ENCODE measurements at places on chromosomes 7 and 10. TPM values are rescaled to one million over a fixed set of nuclear protein-coding genes. Genes with fewer than 3 reads are reported as not detected.

DNA sequence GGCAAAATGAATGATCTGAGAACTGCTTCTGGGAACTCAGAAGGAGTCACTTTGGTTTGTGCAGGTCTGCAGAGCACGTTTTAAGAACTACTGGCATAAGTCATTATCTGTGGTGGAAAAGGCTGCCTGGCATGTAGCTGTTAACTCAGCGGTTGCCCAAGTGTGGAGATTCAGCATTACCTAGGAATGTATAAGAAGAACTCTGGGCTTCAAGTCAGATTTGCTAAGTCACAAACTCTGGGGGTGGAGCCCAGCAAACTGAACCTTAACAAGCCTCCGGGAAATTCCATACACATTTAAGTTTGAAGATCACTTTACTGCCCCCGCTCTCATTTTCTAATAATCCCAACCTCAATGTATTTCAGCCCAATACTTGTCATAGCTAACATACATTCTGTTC, 31.1 kb downstream of the PLXDC2 start:
- H3K27ac ChIP-seq: no peak overlapping the region
- no peaks in the 10 kb centered on the region for H3K27me3 ChIP-seq
- no peak for DNase-seq

Gene RSPH10B2
- total RNA-seq: 0.21 TPM

Gene TECPR1
- 33.8 TPM for total RNA-seq

Gene BCL7B
- total RNA-seq: 68.2 TPM

DNA sequence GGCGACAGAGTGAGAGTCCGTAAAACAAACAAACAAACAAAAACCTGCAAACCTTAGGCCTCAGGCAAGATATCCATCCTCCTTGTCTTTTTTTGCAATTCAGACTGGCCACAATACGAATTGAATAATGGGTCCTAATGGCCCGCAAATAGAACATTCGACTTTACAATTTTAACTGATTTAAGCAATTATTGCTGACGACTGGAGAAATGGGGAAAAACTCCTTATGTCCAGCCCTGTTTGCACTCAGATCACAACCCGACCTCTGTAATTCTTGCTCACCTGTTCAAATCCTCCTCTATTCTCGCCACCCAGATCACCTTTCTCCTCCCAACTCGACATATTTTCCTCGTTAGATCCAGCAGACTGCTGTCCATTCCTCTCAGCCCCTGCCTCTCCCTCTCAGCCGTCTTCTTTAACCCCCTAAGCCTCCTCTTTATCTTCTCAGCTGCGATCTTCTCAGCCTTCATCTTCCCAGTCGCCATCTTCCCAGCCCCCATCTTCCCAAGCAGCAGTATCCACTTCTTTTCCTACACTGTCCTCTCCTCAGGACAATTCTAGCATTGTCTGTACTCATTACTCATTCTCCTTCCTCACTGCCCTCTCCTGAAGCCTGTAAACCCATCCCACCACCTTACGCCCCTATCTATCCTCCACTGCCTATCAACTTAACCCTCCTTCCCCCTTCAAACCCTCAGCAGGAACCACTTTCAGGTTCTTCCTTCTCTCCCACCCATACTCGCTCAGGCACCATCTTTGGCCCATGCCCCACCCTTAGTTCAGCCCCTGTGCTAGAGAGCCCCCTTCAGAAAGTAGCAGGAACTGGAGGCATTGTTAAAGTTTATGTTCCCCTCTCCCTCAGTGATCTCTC, 61.8 kb downstream of the LRRC17 start:
- no peak overlapping the region for H3K27ac ChIP-seq
- no peak overlapping the region for H3K4me3 ChIP-seq
- H3K27me3 ChIP-seq: no peaks in the 10 kb centered on the region
- DNase-seq: no peak
- no peaks in the 10 kb centered on the region for H3K4me1 ChIP-seq

GRCh38 chr7:137590071-137590755, 246.7 kb upstream of the PTN start:
- H3K27me3 ChIP-seq: no peaks in the 10 kb centered on the region
- H3K4me1 ChIP-seq: peaks cover 6% of the 10 kb centered on the region
- no peak for DNase-seq
- H3K4me3 ChIP-seq: no peak overlapping the region
- H3K36me3 ChIP-seq: peaks cover 3% of the 10 kb centered on the region

- no peak for DNase-seq
- H3K36me3 ChIP-seq: no peaks in the 10 kb centered on the region
- H3K27me3 ChIP-seq: peaks cover 2% of the 10 kb centered on the region
- H3K27ac ChIP-seq: no peak overlapping the region
- no peak overlapping the region for H3K4me3 ChIP-seq
Measured at GRCh38 chr7:12539681-12540080, 30.8 kb upstream of the SCIN start.

GRCh38 chr10:51273574-51273973, 199.3 kb downstream of the PRKG1 start:
- no peak overlapping the region for H3K27ac ChIP-seq
- no peaks in the 10 kb centered on the region for H3K36me3 ChIP-seq
- no peak for DNase-seq
- peaks cover 4% of the 10 kb centered on the region for H3K4me1 ChIP-seq
- no peaks in the 10 kb centered on the region for H3K27me3 ChIP-seq

DNA sequence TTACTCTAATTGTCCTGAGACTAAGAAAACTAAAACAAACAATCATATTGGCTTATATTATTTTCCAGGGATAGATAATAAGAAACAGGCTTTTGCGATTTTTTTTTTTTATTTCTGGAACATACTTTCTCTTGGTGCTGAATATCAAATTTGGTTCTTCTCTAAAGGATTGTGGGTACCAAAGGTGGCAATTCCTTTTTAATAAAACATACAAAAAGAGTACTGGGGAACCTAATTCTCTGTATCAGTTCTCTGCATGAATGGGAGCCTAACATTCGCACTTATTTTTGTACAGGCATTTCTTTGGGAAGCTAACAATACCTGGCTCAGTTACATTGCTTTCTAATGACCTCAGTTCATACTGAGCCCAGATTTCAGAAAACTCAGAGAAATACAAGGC, 32.8 kb downstream of the LRRC18 start:
- no peak for DNase-seq
- no peaks in the 10 kb centered on the region for H3K4me1 ChIP-seq
- no peak overlapping the region for H3K4me3 ChIP-seq
- no peaks in the 10 kb centered on the region for H3K36me3 ChIP-seq

DNA sequence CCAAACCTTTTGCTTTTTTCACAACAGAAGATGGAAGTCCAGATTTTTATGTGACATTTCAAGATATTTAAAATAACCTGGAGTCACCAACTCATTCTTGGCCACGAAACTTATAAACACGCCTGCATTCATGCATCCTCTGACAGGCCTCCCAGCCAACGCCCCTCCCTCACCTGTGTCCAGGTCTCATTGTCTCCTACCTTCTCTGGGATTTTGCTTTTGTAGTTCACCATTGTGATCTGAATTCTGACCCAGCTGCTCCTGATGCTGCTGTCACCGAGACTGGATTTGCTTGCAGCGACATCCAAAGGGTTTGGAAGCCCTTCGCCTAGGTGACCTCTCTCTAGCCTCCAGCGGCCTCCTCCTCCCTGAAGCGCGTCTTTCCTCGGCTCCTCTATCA, 10.8 kb downstream of the ZNF467 start:
- H3K4me1 ChIP-seq: no peaks in the 10 kb centered on the region
- no peaks in the 10 kb centered on the region for H3K36me3 ChIP-seq
- H3K27me3 ChIP-seq: no peaks in the 10 kb centered on the region
- no peak overlapping the region for H3K4me3 ChIP-seq

- H3K27me3 ChIP-seq: no peaks in the 10 kb centered on the region
- no peak for DNase-seq
- H3K4me1 ChIP-seq: no peaks in the 10 kb centered on the region
- H3K36me3 ChIP-seq: no peaks in the 10 kb centered on the region
- no peak overlapping the region for H3K27ac ChIP-seq
Measured at GRCh38 chr7:130069179-130069977, 956 bp upstream of the KLHDC10 start.

DNA sequence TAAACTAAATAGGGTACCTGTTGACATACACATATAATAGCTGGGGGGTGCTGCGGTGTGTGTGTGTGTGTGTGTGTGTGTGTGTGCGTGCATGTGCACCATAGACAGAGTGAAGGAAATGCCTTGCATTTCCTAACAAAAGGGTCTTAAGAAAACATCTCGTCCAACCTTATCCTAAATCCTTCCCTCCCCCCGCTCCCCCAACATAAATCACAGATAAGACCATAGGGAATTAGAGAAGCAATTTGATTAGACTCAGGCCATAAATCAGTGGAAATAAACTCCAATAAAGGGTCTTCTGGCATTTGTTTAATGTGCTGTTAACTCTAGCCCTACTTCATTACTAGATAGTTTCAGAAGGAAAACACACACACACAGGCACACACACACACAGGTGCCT, 148.5 kb downstream of the PPP1R17 start:
- H3K4me3 ChIP-seq: no peak overlapping the region
- no peak overlapping the region for H3K27ac ChIP-seq
- no peaks in the 10 kb centered on the region for H3K36me3 ChIP-seq
- no peak for DNase-seq
- H3K27me3 ChIP-seq: no peaks in the 10 kb centered on the region

DNA sequence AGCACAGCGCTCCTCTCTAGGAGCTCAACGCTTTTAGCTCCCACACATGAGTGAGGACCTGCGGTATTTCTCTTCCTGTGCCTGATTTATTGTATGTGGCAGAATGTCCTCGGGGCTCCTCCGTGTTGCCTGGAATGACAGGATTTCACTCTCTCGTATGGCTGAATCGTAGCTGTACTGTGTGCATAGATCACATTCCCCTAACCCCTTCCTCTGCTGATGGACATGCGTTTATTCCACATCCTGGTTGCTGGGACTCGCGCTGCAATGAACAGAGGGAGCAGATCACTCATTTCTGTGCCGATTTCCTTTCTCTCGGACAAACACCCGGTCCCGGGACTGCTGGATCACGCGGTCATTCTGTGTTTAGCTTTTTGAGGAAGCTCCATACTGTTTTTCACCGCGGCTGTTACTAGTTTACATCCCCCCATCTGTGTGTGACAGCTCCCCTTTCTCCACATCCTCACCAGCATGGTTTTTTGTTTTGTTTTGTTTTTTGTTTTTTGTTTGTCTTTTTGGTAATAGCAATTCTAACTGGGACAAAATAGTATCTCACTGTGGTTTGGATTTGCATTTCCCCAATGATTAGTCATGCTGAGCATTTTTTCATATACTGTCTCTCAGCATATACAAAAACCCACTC, 76.3 kb downstream of the FOXL3 start:
- no peak overlapping the region for H3K4me3 ChIP-seq
- H3K27ac ChIP-seq: no peak overlapping the region
- H3K4me1 ChIP-seq: no peaks in the 10 kb centered on the region
- no peaks in the 10 kb centered on the region for H3K36me3 ChIP-seq
- H3K27me3 ChIP-seq: no peaks in the 10 kb centered on the region

GRCh38 chr7:158237672-158238335, 349.8 kb downstream of the PTPRN2 start:
- no peaks in the 10 kb centered on the region for H3K27me3 ChIP-seq
- H3K4me1 ChIP-seq: no peaks in the 10 kb centered on the region
- no peak for DNase-seq
- H3K4me3 ChIP-seq: no peak overlapping the region
- no peaks in the 10 kb centered on the region for H3K36me3 ChIP-seq
- H3K27ac ChIP-seq: no peak overlapping the region

GRCh38 chr7:103748680-103749079, 240.8 kb downstream of the RELN start:
- H3K27ac ChIP-seq: no peak overlapping the region
- no peaks in the 10 kb centered on the region for H3K36me3 ChIP-seq
- H3K27me3 ChIP-seq: no peaks in the 10 kb centered on the region
- no peaks in the 10 kb centered on the region for H3K4me1 ChIP-seq
- no peak overlapping the region for H3K4me3 ChIP-seq

GRCh38 chr10:32600317-32600716, 154.4 kb downstream of the CCDC7 start:
- no peaks in the 10 kb centered on the region for H3K27me3 ChIP-seq
- no peak overlapping the region for H3K27ac ChIP-seq
- no peaks in the 10 kb centered on the region for H3K4me1 ChIP-seq

DNA sequence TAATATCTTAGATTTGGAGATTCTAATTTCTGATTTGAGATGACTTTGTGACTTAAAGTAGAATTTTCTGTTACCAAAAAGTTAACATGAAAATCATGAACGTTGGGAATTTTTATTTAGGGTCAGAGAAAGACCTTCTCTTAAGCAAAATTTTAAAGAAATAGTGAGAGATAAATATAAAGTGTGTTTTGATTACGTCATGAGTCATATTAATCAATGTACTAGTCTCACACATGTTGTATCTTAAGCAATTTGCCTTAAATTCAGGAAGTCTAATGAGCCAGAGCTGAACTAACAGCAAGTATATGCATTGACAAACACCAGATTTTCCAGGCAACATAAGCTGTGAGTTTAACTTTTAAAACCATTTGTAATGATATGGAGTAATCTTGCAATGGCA, 765.5 kb upstream of the SORCS1 start:
- DNase-seq: no peak
- no peaks in the 10 kb centered on the region for H3K27me3 ChIP-seq
- H3K4me1 ChIP-seq: no peaks in the 10 kb centered on the region
- H3K27ac ChIP-seq: no peak overlapping the region
- no peak overlapping the region for H3K4me3 ChIP-seq

GRCh38 chr7:131090886-131091692, 236.6 kb upstream of the MKLN1 start:
- H3K27me3 ChIP-seq: no peaks in the 10 kb centered on the region
- peaks cover 1% of the 10 kb centered on the region for H3K4me1 ChIP-seq
- no peak overlapping the region for H3K27ac ChIP-seq
- H3K36me3 ChIP-seq: peaks cover 6% of the 10 kb centered on the region

GRCh38 chr10:97318772-97319651, at the start of gene FRAT1:
FRAT1 (plus strand) TSS chr10:97319271; CDS start chr10:97319454, 183 bp downstream.
- H3K27me3 ChIP-seq: no peaks in the 10 kb centered on the region
- no peaks in the 10 kb centered on the region for H3K36me3 ChIP-seq
- H3K27ac ChIP-seq: no peak within 1 kb of the TSS
- no peaks in the 10 kb centered on the region for H3K4me1 ChIP-seq
- DNase-seq: peak; percentile 95
- H3K4me3 ChIP-seq: peak within 1 kb of the TSS; percentile 84

Gene PRF1
- total RNA-seq: 3.2 TPM

GRCh38 chr7:51316666-51317581, at the start of gene COBL:
COBL (minus strand) TSS chr7:51316809; CDS start chr7:51316633, 176 bp downstream.
- H3K27ac ChIP-seq: no peak within 1 kb of the TSS
- H3K4me1 ChIP-seq: no peaks in the 10 kb centered on the region
- H3K36me3 ChIP-seq: no peaks in the 10 kb centered on the region

- no peaks in the 10 kb centered on the region for H3K36me3 ChIP-seq
- no peaks in the 10 kb centered on the region for H3K4me1 ChIP-seq
- H3K27ac ChIP-seq: no peak overlapping the region
- no peak overlapping the region for H3K4me3 ChIP-seq
- peak; percentile 93 for DNase-seq
- H3K27me3 ChIP-seq: no peaks in the 10 kb centered on the region
Measured at GRCh38 chr7:2488272-2488645, 12.1 kb upstream of the GRIFIN start.

DNA sequence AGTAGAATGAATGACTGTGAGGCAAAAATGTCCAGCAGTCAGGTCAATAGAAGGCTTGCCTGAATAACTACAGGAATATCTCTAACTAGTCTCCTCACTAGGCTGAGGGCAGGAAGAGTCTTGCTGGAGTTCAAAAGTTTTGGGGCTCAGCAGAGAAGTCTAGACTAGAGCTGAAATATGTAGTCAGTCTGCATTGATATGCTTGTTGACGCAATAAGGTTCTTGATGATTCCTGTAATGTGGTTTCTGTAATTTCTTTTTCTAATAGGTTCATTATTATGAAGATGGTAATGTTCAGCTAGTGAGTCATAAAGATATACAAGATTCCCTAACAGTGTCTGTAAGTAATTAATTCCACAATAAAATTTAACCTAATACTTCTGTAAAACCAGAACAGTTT, 41.5 kb upstream of the ST7 start:
- no peak overlapping the region for H3K27ac ChIP-seq
- no peak for DNase-seq

All from aorta (tissue), 5 donors.